Urothelium cell line (cell line): ENCODE measurements at places on chromosomes 7 and 10.

GRCh38 chr10:130464426-130464825 lies 328.2 kb downstream of the GLRX3 start:
- DNase-seq, result no peak

GRCh38 chr10:38094927-38095574 lies 914 bp downstream of the ZNF37A start:
- no peak for DNase-seq

- no peak for DNase-seq
Measured at GRCh38 chr7:114662002-114662677, 247.5 kb downstream of the FOXP2 start.

GRCh38 chr10:69916118-69916517 lies 114.4 kb downstream of the COL13A1 start:
- no peak for DNase-seq

DNA sequence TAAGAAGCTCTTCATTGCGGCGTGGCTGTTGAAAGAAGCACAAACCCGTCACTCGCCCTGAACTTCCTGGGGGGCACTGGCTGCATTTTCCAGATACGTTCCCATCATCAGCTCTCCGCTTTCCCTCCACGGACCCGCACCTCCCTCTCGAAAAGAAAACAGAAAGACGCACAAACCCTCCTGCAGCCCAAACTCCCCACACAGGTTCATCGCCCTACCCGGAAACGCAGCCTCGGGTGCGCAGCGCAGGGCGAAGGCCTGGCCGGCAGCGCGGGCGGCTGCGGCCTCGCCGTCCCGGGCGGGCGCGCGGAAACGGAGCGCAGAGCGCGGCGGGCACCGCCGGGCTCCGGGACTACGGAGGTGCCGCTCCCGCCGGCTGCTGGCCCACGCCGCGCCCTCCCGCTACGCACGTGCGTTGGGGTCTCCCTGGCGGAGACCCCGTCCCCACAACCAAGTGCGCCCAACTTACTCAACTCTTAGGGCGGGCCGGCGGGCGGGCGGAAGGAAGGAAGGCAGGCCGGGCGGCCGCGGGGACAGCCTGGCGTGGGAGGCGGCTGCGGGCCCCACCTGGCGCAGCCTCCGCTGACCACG lies 822 bp downstream of the ZNF800 start:
- DNase-seq, result peak; percentile 8

DNA sequence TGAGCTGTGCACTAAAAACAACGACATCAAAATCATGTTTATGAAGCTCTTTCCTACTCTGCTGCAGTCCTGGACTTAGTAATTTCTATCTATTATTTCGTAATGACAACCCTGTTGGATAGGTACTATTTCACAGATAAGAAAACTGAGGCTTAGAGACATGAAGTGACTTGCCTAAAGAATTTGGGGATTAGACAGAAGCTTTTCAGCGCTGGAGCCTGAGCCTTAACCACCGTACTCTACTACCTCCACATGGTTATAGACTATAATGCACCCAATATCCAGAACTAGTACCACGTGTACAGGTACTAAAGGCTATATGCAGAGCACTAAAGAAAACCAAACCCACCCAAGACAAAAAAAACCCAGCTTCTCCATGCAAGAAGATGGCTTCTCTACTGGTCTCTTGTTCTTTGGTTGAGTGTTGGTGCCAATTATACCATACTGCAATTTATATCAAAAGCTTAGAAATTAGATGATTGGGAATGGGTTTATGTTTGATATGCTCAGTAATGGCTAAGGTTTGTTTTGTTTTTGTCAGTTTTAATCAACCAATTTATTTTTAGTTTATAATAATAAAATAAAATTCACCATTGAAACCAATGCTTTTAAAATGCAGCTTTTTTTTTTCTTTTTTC lies 6.5 kb upstream of the SNX10 start:
- no peak for DNase-seq

- no peak for DNase-seq
Measured at GRCh38 chr10:58189269-58189668, 78.4 kb downstream of the IPMK start.

- DNase-seq, result no peak
Measured at GRCh38 chr10:97850446-97850845, 803 bp downstream of the GOLGA7B start.

- DNase-seq, result no peak
Measured at GRCh38 chr7:139049936-139050335, 14.1 kb upstream of the ZC3HAV1L start.

DNA sequence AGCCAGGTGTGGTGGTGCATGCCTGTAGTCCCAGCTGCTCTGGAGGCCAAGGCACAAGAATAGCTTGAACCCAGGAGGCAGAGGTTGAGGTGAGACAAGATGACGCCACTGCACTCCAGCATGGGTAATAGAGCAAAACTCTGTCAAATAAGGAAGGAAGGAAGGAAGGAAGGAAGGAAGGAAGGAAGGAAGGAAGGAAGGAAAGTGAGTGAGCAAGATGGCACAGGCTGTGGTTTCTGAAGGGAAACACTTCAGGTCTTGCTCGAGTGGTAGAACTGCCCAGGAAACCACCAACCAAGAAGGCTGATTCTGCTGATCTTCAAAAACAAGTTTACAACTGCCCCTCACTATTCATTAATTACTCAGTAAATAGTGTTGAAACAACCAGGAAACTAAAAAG lies 45.2 kb downstream of the EZH2 start:
- DNase-seq, result no peak

- DNase-seq, result no peak
Measured at GRCh38 chr7:158484801-158485531, 102.7 kb downstream of the PTPRN2 start.

- DNase-seq, result no peak
Measured at GRCh38 chr7:141992688-141993087, 3.0 kb upstream of the MGAM start.

DNA sequence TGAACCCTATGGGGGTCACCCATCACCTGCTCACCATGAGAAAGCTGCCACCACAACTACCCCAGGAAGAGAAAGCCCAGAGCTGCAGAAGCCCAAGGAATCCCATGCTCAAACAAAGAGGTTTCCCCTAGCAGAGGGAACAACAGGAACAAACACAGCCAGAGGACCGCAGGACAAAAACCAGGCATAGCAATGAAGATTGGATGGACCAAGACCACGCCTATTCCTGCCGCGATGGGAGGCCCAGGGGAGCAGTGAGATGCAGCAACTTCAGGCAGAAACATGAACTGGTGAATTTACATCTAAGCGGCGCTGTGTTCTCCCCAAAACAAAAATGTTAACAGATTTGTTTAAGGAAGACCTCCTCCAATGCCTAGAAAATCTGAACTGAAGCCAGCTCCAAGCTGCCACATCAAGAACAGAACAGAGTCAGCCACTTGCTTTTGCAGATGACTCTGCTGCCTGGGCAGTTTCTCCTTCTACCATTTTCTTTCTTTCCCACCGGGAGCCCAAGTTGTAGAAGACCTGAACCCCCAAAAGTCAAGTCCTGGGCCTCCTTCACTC lies 134.2 kb upstream of the NEBL start:
- no peak for DNase-seq

DNA sequence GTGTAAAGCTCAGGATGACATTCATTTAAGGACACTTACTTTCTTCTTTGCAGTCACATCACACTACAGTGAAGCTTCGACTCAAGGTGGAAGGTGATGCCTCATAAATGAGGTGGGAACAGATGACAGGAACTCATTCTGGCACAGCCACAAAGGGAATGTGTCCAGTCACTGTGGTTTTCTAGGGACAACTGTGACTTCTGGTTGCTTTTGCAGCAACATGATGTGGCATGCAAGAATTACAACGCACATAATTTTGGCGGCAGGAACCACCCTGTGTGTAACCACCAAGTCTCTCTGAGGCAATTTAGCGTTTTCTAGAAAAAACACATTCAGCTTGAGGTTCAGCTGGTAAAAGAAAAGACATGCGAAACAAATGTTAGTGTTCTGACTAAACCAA lies 32.0 kb upstream of the FERD3L start:
- no peak for DNase-seq

DNA sequence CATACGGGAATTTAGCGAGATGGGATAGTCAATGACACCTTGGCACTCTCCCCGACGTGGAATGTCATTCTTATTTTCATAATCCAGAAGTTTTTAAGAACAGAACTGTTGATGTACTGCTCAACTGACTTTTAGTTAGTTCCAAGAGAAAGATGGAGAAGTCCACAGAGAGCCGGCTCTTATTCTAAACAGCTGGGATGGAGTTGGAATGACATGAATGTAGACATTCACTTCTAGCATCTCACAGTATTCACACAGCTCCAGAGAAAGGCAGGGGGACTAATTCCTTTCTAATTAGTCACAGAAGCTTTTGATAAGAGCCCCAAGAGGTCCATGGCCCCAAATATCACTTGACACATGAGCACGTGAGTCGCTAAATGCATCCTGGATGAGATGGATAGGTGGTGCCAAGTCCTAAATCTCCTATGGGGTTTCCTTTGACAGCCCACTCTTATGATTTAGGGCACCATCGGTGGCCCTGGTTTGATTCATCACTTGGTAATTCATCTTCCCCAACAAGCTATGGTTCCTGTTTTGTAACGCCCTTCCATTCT lies 420.3 kb upstream of the AUTS2 start:
- no peak for DNase-seq

DNA sequence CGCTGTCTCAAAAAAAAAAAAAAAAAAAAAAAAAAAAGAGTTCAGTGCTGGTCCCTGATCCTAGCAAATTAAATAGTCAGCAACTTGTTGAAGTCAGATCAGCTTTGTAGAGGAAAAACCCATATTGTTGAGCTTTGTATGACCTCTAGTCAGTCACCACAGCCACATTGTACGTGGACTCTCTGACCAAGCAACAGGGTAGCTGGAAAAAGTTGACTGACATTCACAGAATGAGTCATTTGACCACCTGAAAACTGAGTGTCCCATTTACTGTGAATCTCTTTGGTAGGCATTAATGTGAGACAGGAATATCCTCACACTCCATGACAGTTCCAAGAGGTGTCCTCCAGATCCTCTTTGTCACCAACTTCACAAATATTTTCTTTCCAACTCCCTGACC lies 371.1 kb downstream of the LRRTM3 start:
- DNase-seq, result no peak

DNA sequence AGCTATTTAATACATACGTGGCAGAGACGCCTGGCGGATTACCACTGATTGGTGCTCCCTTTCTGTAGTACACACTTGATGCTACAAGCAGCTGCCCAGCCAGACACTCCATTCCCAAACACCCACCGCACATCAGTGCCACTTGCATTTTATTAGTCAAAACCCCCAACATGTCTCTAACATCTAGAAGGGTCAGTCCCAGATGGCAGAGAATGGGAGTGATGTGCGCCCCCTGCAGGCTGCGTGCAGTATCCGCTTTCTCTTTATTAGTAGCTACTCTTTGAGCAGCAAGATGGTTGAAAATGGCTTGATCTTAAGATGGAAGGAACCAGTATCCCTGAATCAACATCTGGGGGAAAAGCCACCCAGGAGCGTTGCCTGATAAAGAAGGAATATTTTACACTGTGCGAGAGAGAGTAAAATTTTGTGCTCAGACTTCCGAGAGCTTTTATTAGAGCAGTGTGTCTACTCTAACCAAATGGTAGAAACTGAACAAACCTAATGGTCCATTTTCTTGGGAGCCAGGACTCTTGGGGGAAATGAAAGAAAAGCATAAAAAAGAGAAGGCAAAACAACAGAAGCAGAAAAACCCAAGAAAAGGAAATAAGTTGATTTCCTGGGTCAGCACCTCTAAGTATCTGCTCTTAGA lies 78.3 kb downstream of the ST8SIA6 start:
- DNase-seq, result peak; percentile 20

DNA sequence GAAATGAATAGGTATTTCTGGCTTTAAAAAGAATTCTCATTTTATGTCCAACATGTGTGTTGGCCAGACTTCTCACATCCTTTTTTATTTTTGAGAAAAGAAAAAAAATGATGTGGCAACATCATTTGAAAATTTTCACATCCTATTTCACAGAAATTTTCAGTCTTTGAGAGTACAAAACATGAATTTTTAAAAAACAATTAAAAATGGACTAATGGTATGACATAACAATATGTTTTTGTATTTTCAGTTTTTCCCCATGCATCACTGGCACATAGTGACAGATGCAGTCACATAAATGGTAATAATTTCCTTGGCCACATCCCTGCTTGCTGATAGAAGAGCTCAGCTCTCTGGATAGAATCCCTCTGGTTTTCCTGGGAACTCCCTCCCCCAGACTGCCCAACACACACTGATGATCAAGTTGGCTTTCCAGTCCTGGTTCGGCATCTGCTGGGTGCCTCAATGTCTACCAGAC lies 188.5 kb upstream of the AGR3 start:
- DNase-seq, result no peak

DNA sequence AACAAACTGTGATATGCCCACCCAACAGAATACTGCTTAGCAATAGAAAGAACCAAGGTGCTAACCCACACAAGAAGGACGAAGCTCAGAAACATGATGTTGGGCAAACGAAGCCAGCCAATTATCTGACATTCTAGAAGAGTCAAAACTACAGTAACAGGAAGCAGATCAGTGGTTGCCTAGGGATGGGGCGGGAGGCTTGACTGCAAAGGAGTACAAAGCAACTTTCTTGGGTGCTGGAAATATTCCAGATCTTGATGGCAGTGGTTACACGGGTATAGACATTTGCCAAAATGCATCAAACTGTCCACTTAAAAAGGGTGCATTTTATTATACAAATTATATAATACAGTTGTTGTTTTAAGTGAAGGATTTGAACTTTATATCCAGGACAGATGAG lies 41.1 kb upstream of the RET start:
- no peak for DNase-seq

DNA sequence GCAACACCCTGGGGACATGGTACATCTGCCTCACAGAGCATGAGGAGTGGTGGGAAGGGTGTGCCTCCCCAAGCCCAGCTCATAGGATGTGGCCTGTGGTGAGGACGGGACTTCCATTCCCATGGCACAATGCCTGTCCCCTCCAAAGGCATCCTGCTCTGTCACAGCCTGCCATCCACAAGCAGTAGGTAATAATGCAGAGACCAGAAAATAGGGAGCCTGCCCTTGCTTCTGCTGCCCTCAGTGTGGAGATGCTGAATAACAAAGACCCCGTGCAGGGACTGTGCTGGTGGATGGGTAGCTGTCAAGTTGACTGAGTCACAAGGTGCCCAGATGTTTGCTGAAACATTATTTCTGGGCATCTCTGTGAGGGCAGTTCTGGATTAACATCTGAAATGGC lies 199.9 kb upstream of the GRB10 start:
- no peak for DNase-seq

GRCh38 chr7:139995017-139995915 lies 67.5 kb downstream of the PARP12 start:
- DNase-seq, result no peak

GRCh38 chr10:33460505-33461294 lies 126.2 kb upstream of the NRP1 start:
- peak; percentile 31 for DNase-seq

DNA sequence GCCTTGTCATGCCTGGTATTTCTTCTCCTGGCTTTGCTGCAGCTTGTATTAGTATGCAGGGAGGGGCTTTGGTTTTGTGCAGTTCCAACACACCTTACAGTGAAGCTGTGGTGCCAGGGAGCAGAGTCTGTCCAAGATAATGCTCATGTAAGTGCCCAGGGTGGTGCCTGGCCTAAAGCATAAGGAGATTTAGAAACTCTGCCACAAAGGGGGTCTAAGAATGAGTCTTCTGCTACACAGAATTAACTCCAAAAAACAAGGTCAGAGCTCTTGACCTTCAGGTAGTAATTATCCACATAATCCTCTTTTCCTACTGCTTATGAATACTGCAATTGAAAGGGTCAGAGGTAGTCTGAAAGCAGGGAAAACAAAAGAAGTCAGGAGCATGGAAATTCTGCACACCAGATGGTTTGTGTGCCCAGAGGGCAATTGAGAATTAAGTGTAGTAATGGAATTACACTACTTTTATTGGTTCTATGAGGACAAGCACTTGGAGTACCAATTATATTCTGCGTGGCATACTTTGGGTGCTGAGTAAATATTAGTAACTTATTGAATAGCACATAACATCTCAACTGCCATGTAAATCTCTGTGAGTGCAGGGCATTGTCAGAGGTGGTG lies 121.5 kb downstream of the KAT6B start:
- DNase-seq, result no peak
